H7 (cell line): ENCODE measurements at places on chromosomes 13 and 19. TPM values are rescaled to one million over a fixed set of nuclear protein-coding genes. Genes with fewer than 3 reads are reported as not detected.
A peak's percentile ranks its signal among the peaks of the same experiment; 100 is the strongest.

Gene DACT3
- 0.37 and 0.55 TPM in 2 replicates for total RNA-seq

- peak; percentile 99 for DNase-seq
Measured at GRCh38 chr19:40223135-40223822, 3.2 kb downstream of the CCNP start.

Gene MADCAM1
- total RNA-seq: 0.70 TPM in 1 of 2 replicates, not detected in the other

GRCh38 chr19:8020681-8021080, 15.2 kb upstream of the ELAVL1 start:
- DNase-seq: no peak

Gene LIM2
- total RNA-seq: not detected in 2 replicates

Gene NUP58
- total RNA-seq: 61.4 and 77.5 TPM in 2 replicates

GRCh38 chr13:100734194-100734720, 59.7 kb upstream of the TMTC4 start:
- no peak for DNase-seq

- peak; percentile 83 for DNase-seq
Measured at GRCh38 chr13:114043421-114044053, 69.7 kb upstream of the C13orf46 start.

DNA sequence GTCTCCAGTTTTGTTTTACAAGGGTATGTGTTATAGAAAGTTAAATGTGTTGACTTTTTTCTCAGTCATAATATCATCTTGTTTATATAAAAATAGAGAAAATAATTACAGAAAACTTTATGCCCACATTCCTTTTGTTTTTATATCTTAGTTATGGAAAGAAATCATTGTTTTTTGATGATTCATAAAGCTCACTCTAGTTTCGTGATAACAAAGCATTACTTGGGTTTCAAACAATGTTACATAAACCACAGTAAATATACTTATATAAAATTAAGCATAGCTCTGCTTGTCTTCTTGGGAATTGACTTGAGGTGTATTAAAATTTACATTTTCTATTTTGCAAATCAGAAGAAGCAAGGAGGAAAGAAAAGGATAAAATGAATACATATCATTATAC, 111.8 kb downstream of the SGCG start:
- DNase-seq: no peak

Gene IGFL3
- total RNA-seq: not detected in 2 replicates

Gene SELENOV
- total RNA-seq: 3.1 and 4.4 TPM in 2 replicates

Gene ZNF112
- total RNA-seq: 2.1 and 3.4 TPM in 2 replicates

- no peak for DNase-seq
Measured at GRCh38 chr13:63909726-63910375, 2494.2 kb upstream of the PCDH20 start.

DNA sequence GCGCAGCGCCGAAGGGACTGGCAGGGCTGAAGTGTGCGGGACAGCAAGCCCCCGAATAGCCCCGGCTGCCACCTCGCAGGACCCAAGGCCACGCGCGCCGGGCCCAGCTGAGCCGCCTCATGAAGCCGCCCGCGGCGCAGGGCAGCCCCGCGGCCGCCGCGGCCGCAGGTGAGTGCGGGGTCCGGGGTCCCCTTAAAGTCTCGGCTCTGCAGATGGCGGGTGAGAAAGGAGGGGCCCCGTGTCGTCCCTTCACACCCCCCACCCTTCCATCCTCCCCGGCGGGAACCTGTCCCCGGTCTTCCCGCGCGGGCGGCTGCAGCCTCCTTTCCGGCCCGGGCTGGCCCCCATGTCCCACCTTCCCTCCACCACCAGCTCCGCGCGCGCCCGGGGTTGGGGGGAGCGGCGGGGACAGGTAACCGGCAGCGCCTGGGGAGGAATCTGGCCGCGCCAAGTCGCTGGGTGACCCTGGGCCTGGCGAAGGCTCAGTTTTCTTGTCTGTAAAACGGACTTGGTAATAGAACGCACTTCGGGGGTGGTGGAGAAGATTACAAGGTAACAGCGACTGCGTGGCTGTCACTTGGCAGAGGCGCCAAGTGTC, 338 bp downstream of the RGCC start:
- DNase-seq: peak; percentile 76
